Dermis microvascular lymphatic vessel endothelial cell (primary cell): ENCODE measurements at places on chromosomes 16 and 17.

DNA sequence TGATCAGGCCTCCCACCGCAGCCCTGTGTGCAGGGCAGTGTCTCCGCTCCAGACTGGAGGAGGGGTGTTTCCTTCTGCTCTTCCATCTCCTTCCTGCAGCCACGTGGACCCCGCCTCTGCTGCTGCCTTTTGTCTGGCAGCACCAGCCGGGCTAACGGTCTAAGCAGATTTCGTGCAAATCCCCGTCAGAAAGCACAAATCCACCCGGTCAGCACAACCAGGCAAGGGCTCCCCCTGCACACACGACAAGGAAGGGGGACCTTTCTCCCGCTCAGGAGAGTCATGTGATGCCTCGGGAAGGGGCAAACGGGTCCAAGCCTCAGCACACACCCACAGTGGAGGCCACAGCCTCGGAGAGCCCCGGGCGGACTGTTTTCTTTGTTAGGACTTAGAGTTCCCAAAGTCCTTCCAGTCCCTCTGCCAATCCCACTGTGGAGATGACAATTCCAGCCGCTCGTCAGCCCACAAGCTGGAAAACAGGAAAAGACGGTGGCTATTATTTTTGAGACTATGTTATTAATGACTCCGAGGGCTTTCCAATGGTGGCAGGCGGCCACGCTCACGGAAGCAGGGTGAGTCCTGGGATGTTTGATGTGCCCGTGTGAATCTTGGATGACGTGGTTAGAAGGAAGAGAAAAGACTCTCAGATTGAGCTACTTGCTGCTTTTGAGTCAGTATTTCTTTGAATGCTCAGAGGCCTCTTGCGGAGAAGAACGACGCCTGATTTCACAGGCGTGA, 22.5 kb upstream of the MEAK7 start:
- peak; percentile 81 for DNase-seq

DNA sequence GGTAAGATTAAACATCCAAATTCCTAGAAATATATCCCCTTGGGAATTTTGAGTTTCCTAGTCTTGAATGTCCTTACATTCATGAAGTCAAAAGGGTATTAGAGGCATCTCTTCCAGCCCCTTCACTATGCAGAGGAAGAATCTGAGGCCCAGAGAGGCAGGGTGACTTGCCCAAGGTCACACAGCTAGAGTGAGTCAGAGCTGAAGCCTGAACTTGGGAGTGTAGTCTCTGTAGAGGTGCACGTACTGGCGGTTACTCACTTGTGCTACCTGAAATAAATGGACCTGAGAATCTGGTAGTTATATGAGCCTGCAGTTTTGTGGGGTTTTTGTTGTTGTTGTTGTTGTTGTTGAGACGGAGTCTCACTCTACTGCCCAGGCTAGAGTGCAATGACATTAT, 164.0 kb downstream of the XYLT1 start:
- no peak for DNase-seq

- no peak for DNase-seq
These were observed 185.5 kb downstream of the FOXL1 start for GRCh38 chr16:86763819-86764218.

DNA sequence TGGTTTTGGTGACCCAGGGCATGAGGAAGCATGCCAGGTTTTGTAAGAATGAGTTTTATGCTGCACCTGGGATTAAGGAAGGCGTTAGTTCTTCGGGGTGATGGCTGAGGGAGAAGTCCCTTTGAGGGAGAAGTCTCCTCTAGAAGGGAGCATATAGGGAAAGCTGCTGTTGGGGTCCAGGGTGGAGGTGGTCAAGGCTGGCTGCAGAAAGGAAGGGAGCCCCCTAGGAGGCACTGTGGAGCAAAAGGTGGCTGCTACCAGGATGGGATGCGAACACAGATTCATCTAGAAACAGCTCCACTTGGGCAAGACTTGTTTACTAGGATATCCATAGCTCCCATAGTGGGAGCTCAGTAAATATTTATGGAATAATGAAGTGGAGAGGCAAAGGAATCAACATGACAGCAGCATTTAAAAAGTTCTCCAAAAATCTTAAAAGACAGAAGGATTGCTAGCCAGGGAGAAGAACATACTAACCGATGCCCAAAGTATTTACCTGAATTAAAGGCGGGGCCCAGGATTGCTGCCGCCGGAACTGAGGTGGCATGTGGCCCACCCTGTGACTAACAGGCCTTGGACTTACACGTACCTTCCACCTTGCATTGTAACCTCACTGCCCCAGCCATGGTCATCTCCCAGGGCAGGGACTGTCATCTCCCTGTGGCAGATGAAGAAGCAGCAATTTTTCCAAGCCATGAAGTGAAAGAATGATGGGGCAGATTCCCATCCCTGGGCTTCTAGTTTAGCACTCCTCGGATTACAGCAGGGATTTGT, 7.1 kb upstream of the LPCAT2 start:
- no peak for DNase-seq

GRCh38 chr17:21269394-21269793, 15.1 kb upstream of the MAP2K3 start:
- no peak for DNase-seq

DNA sequence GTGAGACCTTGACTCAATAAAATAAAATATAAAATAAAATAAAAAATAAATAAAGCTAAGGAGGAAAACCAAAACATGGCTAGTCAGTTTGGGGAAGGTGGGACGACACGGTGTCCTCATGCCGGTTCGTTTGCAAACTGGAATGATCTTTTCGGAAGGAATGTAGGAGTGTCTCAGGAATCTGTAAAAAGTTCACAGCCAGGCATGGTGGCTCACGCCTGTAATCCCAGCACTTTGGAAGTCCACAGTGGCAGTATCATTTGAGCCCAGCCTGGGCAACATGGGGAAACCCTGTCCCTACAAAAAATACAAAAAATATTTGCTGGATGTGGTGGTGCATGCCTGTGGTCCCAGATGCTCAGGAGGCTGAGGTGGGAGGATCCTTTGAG, 14.7 kb upstream of the RPTOR start:
- DNase-seq = no peak

DNA sequence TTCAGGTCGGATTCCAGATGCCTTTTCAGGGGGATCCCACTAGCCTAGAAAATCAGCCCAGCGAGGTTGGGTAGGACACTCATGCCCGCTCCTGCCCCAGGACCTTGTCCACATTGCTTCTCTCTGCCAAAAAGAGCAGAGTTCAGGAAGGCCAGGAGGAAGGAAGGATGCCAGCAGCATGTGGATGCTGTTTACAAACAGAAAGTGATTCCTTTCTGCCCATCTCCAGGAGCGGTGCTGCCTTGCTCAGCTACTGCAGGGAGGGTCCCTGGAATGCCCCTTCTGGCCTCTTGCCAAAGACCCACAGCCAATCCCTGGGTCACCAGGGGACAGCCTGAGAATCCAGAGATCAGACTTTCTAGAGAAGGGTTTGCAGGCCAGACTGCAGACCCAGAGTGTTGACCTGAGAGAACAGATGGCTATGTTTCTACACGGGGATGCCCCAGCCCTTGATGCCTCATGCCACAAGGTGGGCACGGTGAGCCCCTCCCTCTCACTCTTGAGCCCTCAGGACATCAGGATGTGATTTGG, 32.3 kb upstream of the EMP2 start:
- peak; percentile 12 for DNase-seq

- DNase-seq = no peak
These were observed 35.3 kb upstream of the XYLT2 start for GRCh38 chr17:50310455-50311111.
